ENCODE measurements at places on chromosomes 16 and 17.

DNA sequence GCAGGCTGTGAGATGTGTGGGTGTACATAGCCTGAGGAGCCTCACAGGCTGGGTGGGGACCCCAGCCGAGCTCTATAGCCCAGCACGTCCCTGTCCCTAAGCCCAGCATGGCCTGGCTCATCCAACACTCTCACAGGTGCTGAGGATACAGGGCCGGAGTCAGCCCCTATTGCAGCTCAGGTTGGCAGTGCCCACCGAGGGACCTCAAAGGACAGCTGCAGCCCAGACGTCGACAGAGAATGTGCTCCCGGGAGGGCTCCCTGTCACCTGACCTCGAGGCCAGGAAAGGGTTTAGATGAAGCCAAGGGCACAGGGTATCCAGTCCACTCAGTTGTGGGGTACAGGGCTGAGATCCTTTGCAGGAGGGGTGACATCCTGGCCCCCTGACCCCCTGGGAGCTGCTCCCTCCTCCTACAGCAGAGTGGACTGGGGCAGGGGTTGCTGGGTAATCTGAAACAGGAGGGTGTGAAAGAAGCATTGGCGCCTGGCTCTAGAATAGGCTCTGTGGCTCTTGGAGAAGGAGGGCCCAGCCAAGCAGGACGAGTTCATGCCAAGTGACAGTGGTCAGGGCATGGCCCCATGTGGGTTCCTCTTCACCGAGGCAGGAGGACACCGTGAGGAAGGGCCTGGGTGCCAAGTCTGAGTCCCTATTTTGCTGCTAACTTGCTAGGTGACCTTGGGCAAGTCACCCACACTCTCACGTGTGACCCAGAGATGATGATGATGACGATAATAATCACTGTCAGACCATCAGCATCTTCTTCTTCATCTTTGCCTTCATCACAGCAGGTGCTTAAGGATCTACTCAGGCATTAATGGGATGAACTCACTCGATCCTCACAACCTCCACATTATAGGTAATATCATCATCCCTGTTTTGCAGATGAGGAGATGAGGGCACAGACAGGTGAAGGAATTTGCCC lies 68.0 kb downstream of the RMI2 start:
- no peak for DNase-seq

DNA sequence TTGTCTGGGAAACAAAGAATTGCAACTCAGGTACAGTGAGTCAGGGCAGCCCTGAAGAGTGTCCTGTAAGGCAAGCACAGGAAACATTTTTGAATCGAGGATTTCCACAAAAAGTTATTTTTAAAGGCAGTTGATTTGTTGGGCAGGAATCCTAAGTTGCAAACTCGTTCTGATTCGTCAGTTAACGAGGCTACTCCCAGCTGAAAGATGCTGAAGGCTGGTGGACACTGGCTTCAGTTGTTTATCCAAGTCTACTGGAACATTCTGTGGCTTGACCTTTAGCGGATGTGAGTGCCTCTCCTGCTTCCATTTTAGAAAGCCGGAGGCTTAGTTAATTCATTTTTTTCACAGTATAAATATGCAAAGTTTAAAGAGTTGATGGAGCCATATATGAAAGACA lies 84.2 kb downstream of the KCNJ12 start:
- DNase-seq, result no peak

DNA sequence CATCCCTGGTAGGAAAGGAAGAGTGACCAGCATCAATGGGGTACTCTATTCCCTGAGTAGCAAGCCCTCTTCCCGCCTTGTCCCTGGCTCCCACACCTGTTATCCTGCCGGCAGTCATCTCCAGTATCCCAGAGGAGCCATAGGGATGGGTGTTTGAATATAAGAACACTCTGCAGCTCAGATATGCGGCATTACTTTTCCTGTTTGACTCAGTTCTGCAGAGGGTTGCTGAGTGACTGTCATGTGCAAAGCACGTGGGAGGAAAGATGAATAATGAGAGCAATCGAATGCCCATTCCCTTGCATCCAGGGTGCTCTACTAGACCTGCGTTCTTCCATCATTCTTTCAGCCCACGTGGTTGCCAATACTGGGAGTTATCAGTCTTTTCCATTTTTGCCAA lies 115.1 kb downstream of the PRKCB start:
- no peak for DNase-seq

GRCh38 chr17:15263206-15263579 lies 1.9 kb downstream of the PMP22 start:
- peak; percentile 32 for DNase-seq

DNA sequence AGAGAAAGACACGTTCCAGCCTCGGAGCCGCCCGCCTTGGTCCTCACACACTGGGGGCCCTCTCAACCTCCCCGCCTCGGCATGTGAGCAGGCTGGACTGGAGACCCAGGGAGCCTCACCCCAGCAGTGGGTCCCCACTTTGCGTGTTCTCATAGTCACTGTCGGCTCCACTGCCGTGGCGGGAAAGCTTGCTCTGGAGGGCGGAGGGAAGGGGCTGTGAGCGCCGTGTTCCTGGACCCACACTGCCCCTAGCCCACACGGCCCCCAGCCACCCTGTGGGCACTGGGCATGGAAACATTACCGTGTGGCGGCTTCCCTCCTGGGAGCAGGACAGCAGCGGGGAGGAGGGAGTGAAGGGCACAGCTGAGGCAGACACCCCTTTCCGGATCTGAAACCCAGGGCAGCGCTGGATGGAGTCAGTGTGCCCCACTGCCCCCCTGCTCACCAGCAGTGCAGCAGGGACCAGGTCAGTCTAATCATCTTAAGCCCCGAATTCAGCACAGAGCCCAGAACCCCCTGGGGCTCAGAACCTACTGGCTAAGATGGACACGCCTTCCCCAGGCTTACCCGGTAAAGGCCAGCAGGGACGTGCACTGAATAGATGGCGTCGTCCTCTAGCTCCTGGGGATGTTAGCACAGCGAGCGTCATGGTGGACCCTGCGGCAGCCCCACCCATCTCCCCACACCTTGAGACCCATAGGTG lies 7.2 kb downstream of the TP53I13 start:
- DNase-seq, result no peak

DNA sequence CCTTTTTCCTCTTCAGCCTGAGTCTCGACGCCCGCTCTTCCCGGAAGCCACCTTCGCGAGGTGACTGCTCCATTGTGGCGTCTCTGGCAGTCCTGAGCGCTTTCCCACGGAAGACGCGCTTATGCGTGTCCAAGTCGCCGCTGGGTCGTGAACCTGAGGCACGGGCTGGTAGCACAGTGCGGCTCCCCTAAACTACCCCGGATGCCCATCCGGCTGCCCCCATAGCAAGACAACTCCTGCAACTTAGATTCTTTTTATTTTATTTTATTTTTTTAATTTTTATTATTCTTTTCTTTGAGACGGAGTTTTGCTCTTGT lies 2.1 kb upstream of the ESRP2 start:
- no peak for DNase-seq

GRCh38 chr16:29845656-29846055 lies 17.4 kb downstream of the CDIPT start:
- DNase-seq, result no peak

Data from mammary epithelial cell (primary cell).